ENCODE measurements at places on chromosomes 2 and 18.

DNA sequence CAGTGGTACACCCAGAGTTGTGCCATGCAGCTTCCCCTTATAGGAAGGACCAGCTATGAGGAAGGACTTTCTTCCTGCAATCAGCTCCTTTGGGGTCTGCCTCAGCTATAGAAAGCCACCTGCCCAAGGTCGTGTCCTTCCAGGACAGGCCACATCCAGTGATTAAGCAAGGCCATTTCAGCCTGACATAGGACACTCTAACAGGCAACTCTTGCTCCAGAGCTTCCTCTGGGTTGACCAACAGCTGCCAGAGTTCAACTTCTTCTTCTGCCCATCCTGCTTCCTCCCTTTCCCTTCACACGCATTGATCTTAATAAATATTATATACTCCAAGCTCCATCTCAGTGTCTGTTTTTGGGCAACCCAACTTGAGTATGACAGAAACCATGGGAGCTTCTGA lies 12.8 kb downstream of the LRP2 start:
- no peak for DNase-seq

DNA sequence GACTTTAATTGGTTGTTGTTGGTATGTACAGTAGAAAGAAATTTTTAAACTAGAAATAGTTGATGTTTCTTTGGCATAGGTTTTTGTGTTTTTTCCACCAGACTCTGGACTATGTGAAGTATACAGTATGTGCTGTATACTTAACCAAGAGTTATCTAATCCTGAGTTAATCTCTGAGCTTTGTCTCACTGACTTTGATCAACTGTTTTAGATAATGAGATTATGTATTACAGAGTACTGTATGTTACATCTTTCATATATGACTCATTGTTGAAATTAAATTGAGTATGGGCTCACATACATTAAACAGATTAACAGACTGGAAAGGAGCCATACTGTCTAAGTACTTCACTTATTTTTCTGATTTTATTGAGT lies 38.0 kb downstream of the ACTR2 start:
- DNase-seq: no peak

- DNase-seq: no peak
Observed at GRCh38 chr18:37199741-37200140, 365.9 kb downstream of the CELF4 start.

- no peak for DNase-seq
Observed at GRCh38 chr2:115162494-115163293, 720.3 kb downstream of the DPP10 start.

GRCh38 chr2:196887431-196887830 lies 39.1 kb downstream of the PGAP1 start:
- DNase-seq: no peak

GRCh38 chr2:26605195-26605998 lies 35.8 kb downstream of the CIB4 start:
- DNase-seq: peak; percentile 68

DNA sequence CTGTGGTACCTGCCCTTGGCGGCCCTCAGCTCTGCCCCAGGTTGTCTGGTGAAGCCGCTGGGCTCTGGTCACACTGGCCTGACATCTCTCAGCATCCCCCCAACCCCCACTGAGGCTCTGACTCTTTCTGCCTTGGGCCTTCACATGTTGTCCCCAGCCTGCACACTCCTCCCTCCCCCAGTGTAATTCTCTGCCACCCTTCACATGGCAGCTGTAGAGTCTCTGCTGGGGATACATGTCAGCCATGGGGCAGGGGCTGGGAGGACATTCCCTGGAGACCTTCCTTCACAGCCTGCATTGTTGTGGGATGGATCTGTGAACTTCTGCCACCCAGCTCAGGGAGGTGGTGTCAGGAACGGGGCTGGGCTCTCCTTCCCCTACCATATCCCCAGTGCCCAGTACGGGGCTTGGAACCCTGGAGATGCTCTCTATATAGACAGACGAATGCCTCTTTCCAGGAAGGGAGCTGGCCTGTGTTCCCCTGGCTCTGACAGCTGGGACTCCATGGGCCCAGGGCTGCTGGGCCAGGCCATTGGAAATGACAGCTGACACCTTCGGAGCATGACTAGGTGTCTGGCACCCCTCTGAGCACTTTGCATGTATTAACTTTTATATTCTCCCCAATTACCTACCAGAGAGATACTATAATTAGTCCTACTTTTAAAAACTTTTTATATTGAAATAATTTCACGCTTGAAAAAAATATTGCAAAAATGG lies 151.5 kb downstream of the INHBB start:
- no peak for DNase-seq

DNA sequence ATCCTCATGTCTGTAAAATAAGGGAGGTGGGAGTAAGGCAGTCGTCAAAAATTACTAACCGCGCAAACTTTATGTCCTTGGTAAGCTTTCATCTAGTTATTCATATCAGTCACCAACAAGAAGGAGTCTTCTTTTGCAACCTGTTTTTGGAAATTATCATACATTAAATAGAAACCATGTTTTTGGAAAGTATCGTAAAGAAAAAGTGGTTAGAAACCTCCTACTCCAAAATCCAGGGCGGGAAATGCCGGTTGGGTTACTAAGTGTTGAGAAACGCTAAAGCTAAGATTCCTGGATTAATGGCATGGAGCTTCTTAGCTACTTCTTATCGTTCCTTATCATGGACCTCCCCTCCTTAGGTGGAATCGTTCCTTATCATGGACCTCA lies 778 bp downstream of the BBS5 start:
- no peak for DNase-seq

Data from KBM-7 (cell line).